PC-9 (cell line): ENCODE measurements at places on chromosomes 6 and 20.

GRCh38 chr6:72589096-72589495 is 32.8 kb upstream of the KCNQ5 start:
- no peak for DNase-seq
- no peaks in the 10 kb centered on the region for H3K36me3 ChIP-seq
- H3K27me3 ChIP-seq, result no peaks in the 10 kb centered on the region
- H3K4me1 ChIP-seq, result no peaks in the 10 kb centered on the region
- H3K4me3 ChIP-seq, result no peak overlapping the region

GRCh38 chr20:21507400-21508229 is 6.2 kb downstream of the NKX2-2 start:
- H3K27me3 ChIP-seq, result no peaks in the 10 kb centered on the region
- H3K36me3 ChIP-seq, result no peaks in the 10 kb centered on the region
- no peak overlapping the region for H3K27ac ChIP-seq
- H3K4me1 ChIP-seq, result no peaks in the 10 kb centered on the region

DNA sequence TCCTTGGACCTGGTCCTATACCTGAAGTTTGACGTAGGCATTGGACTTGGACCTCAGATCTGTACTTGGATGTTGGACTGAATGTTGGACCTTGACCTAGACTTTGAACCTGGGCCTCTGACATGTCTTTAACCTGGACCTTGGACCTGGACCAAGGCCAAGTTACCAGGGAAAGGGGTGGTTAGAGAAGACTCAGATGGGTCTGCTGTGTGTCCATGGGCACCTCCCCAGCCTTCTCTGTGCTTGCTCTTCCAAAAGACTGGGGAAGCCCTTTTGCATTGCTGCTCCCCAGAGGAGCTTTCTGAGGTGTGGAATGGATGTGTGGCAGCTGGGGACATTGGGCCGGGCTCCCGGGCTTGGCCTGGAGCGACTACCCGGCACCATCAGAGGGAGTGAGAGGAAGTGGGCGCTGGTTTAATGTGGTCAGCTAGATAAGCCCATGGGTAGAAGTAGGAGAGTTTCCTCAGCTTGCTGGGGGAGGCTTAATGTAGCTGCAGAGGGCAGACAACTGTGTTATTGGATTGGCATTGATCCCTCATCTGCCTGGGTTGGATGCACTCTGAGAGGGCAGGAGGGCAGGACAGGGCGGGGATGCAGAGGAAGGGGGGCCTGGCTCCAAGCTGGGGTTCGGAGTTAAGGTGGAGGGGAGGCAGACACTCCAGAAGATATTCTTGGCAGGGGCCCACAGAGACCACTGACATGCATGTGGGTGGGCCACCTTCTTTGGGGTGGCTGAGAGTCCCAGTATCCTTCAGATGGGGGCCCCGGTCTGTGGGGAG is 4.2 kb downstream of the SCRT2 start:
- peaks cover 34% of the 10 kb centered on the region for H3K27me3 ChIP-seq
- no peaks in the 10 kb centered on the region for H3K36me3 ChIP-seq

GRCh38 chr6:108395297-108395696 is 100.4 kb downstream of the AFG1L start:
- DNase-seq, result no peak
- no peak overlapping the region for H3K4me3 ChIP-seq
- H3K4me1 ChIP-seq, result no peaks in the 10 kb centered on the region
- no peaks in the 10 kb centered on the region for H3K27me3 ChIP-seq

- no peaks in the 10 kb centered on the region for H3K36me3 ChIP-seq
- H3K4me1 ChIP-seq, result no peaks in the 10 kb centered on the region
- DNase-seq, result no peak
- no peak overlapping the region for H3K4me3 ChIP-seq
- no peak overlapping the region for H3K27ac ChIP-seq
- no peaks in the 10 kb centered on the region for H3K27me3 ChIP-seq
Measured at GRCh38 chr6:51841626-51842025, 245.8 kb downstream of the PKHD1 start.

DNA sequence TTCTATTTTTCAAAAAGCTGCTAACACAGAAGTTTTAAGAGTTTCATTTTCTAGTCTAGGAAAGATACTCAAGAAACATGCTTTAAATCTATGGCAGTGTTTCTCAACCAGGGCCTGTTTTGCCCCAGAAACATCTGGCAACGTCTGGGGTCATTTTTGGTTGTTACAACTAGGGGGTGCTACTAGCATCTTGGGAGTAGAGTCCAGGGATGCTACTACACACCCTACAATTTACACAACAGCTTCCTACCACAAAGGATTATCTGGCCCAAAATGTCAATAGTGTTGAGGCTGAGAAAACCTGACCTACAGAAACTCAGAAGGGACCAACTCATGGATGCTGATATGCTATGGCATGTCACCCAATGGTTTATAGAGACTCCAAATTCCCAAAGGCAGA is 24.4 kb downstream of the SERAC1 start:
- no peak for DNase-seq
- no peaks in the 10 kb centered on the region for H3K36me3 ChIP-seq
- H3K4me3 ChIP-seq, result no peak overlapping the region
- H3K4me1 ChIP-seq, result no peaks in the 10 kb centered on the region
- H3K27ac ChIP-seq, result no peak overlapping the region

DNA sequence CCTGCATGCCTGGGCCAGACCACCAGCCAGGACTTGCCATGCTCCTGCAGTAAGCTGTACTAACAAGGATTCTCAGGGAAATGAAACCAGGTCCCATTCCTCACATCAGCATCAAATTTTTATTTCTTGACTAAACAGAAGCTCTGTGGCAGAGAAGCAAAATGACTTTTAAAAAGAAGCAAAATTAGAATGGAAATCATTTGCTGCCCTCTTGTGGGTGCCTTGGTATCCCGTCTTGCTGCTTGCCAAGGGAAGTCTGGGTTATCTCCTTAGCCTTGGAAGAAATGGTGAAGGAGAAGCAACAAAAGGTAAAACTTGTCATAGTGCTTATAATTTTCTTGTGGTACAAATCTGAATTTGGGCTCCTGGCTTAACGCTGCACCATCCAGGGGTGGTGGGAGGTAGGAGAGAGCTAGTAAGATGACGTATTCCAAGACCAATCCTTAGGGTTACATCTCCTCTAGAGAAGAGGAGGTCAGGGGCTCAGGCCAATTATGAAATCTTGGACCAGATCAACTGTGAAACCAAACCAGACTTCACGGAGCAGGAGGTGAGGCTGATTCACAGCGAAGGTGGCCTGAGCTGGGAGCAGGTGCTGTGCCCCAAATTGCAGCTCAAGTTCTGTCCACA is 107.5 kb downstream of the FAXC start:
- H3K27ac ChIP-seq, result no peak overlapping the region
- H3K4me3 ChIP-seq, result no peak overlapping the region
- H3K36me3 ChIP-seq, result no peaks in the 10 kb centered on the region

DNA sequence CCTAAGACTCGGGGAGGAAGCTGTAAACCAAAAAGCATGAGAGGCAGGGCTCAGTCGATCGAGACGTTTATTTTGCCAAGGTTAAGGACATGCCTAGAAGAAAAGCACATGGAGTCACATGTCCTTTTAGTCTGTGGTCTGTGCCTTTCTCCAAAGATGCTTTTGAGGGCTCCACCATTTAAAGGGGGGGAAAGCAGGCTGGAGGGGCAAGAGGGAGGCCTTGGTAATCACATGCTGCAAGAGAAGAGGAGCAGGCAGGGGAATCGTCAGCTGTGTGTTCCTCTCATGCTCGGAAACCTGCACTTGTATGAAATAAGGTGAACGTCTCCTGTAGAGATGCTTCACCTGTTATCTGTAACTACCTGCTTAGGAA is 9.1 kb upstream of the YTHDF1 start:
- no peak overlapping the region for H3K27ac ChIP-seq
- H3K27me3 ChIP-seq, result peaks cover 11% of the 10 kb centered on the region
- no peak overlapping the region for H3K4me3 ChIP-seq
- DNase-seq, result no peak
- peaks cover 44% of the 10 kb centered on the region for H3K4me1 ChIP-seq

GRCh38 chr6:7317538-7317937 is 4.5 kb upstream of the SSR1 start:
- H3K4me1 ChIP-seq, result peaks cover 12% of the 10 kb centered on the region
- H3K27ac ChIP-seq, result no peak overlapping the region
- no peaks in the 10 kb centered on the region for H3K36me3 ChIP-seq
- no peak overlapping the region for H3K4me3 ChIP-seq
- no peak for DNase-seq
- no peaks in the 10 kb centered on the region for H3K27me3 ChIP-seq

GRCh38 chr6:98477231-98477630 is 357.1 kb upstream of the POU3F2 start:
- no peaks in the 10 kb centered on the region for H3K4me1 ChIP-seq
- no peak overlapping the region for H3K27ac ChIP-seq
- no peak overlapping the region for H3K4me3 ChIP-seq
- H3K27me3 ChIP-seq, result no peaks in the 10 kb centered on the region
- DNase-seq, result no peak

- no peaks in the 10 kb centered on the region for H3K27me3 ChIP-seq
- no peaks in the 10 kb centered on the region for H3K4me1 ChIP-seq
- H3K36me3 ChIP-seq, result no peaks in the 10 kb centered on the region
- no peak overlapping the region for H3K27ac ChIP-seq
- no peak overlapping the region for H3K4me3 ChIP-seq
Measured at GRCh38 chr6:121823437-121823851, 388.0 kb downstream of the GJA1 start.

DNA sequence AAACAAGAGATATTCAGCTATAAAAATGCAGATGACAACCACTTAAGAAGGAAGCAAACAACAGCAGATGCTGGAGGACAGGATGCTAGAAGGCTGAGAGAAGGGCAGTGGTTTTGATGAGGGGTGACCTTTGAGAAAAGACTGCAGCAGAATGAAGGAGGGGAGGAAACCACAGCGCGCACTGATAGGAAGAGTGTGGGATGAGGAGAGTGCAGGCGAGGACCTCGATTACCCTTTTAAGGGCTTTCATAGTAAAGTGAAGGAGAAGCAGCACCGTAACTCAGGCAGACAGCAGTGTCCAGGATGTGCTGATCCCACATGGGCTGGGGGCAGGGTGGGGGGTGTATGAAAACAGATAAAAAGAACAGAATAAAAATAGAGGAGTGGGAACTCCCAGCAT is 19.2 kb downstream of the ZBTB2 start:
- H3K4me1 ChIP-seq, result peaks cover 34% of the 10 kb centered on the region
- no peak overlapping the region for H3K4me3 ChIP-seq
- peaks cover 21% of the 10 kb centered on the region; the same call in 1 of the 2 replicates for H3K36me3 ChIP-seq
- no peak for DNase-seq
